ENCODE measurements at places on chromosomes 2 and 18.
A peak's percentile ranks its signal among the peaks of the same experiment; 100 is the strongest.

- peak; percentile 49 for DNase-seq
These were observed 433 bp downstream of the SH3RF3 start for GRCh38 chr2:109129356-109129920.

DNA sequence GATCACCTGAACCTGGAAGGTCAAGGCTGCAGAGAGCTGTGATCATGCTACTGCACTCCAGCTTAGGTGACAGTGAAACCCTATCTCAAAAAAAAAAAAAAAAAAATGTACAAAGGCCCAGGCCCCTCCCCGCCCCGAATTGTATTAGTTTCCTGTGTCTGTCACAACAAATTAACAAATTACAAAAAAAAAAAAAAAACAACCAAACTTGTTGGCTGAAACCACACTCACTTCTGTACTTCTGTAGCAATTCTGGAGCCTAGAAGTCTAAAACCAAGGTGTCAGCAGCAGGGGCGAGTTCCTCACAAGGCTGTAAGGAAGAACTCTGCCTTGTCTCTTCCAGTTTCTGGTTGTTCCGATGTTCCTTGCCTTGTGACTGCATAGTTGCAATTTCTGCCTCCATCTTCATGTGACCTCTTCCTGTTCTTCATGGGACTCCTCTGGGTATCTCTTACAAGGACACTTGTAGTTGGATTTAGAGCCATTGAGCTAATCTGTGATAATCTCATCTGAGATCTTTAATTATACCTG lies 100.8 kb upstream of the ZSWIM2 start:
- no peak for DNase-seq

- DNase-seq = no peak
These were observed 12.1 kb upstream of the SRSF7 start for GRCh38 chr2:38763228-38763627.

DNA sequence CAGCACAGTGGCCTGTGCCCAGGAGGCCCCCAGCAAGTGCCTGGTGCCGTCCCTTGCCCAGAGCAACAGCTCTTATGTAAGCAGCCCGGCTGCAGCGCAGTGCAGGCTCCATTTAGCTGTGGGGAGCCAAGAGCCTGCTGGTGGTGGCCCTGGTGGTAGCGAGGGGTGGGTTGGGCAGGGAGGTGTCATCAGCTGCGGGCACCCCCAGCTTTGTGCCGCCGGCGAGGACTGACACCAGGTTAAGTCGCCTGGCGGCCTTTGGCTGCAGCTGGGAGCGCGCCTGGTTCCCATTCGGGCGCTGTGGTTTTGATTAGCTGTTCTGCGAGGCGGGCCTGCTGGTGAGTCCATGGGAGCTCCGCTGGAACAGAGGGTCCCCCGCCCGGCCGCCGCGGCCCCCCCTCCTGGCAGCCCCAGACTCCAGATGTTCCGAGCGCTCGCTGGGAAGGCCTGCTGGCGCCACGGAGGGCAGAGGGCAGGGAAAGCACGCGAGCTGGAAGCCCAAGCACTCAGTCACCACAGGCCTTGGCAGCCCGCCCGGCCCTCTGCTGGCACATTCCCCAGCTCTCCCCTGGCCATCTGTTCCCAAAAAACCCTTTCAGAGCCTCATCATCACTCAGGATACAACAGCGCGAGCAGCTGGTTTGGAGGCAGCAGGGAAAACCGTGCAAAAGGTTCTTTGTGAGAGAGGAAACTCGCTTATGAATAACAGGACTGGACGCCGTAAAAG lies 18.4 kb downstream of the ATOH8 start:
- DNase-seq = no peak

DNA sequence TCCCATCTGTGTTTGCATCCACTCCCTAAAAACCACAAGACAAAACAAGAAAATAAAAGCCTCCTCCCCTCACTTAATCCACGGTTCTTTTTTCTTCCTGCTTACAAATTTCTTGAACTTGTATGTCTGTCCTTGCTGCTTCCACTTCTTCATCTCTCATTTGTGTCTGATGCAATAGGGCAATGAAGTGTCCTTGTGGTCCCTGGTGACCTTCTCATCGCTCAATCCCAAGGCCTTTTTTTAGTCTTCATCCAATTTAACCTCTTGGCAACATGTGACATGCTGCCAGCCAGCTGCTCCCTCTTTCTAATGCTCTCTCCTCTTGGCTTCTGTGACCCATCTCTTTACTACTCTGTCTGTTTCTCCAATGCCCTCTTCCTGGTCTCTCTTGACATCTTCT lies 87.6 kb downstream of the SEMA4F start:
- DNase-seq = no peak

GRCh38 chr2:86157009-86157556 lies 38.2 kb downstream of the IMMT start:
- no peak for DNase-seq

DNA sequence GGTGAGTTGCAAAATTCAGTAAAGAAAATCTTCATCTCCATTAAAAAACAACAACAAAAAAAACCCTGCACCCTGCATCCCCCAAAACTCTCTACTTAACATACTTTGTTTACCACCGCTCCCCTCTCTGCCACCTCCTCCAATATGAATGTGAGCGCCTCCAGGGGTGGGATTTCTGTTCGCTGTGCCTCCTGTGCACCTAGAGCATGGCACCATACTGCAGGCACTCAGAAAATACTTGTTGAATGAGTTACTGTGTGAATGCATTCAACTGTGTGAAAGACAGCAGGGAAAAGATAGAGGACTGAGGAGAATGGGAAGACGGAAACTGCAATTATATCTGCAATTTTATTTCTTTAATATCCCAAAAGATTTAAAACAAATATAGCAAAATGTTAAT lies 4.5 kb downstream of the CEBPZ start:
- DNase-seq = no peak

- no peak for DNase-seq
These were observed 18.8 kb downstream of the CCDC85A start for GRCh38 chr2:56202381-56203121.

GRCh38 chr2:152428800-152429582 lies 94.0 kb downstream of the FMNL2 start:
- DNase-seq = no peak

DNA sequence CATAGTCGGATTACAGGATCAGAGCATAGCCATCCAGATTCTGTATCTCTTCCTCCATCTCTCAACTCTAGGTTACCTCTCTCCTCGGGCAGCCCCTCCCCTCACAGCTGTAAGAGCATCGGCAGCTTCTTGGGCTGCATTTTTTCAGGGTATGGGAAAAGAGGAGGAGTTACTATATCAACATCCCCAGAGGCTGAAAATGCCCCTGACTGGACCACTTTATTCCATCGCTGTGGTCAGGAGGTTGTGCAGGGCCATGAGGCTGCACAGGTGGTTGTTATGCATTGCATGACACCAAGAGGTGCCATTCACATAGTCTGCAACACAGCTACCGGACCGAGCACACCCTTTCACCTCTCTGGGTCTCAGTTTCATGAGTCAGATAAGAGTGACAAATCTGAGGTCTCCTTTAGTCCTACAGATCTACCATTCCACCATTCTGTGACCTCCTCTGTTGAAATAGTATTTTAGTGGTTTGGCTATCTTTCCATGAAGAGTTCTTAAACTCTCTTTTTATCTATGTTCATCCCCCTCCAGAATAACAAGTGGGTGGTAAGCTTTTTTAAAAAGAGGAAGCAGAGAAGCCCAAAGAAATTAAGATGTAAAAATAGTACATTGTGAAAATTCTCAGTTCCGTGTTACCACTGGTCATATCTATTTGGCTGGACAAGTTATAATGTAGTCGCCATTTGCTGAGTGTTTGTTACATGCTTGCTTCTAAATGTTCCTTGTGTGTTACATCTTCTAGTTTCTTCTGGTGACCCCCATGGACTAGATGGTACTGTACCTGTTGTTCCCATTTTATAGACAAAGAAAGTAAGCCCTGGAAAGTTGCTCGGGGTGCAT lies 56.6 kb upstream of the SLC1A4 start:
- DNase-seq = no peak
